ENCODE measurements at places on chromosomes 5 and 9. TPM values are rescaled to one million over a fixed set of nuclear protein-coding genes. Genes with fewer than 3 reads are reported as not detected.

DNA sequence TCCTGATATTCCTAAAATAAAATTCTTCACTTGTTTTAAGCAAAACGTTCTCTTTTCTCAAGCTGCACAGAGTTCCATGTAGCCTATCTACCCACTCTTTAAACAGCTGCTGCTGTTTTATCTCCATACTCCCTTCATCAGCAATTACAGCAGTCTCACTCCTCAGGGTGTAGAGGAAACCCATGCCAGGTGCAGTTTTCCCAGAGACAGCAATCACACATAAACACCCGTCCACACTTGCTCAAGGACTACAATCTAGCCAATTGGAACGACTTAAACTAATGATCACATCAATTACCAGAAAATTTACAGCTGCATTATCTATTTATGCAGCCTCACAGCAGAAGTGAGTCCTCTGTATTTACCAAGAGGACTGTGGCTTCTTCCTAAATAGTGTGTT lies 141.7 kb downstream of the HTR1A start:
- H3K27ac ChIP-seq, result no peak overlapping the region
- no peaks in the 10 kb centered on the region for H3K36me3 ChIP-seq
- DNase-seq, result no peak
- H3K4me1 ChIP-seq, result no peaks in the 10 kb centered on the region
- no peak overlapping the region for H3K4me3 ChIP-seq
- no peaks in the 10 kb centered on the region for H3K27me3 ChIP-seq

GRCh38 chr5:16315501-16315900 lies 135.9 kb upstream of the MARCHF11 start:
- no peaks in the 10 kb centered on the region for H3K4me1 ChIP-seq
- no peak overlapping the region for H3K4me3 ChIP-seq
- no peak overlapping the region for H3K27ac ChIP-seq
- DNase-seq, result no peak

GRCh38 chr5:173909199-173909598 lies 21.1 kb downstream of the CPEB4 start:
- no peak overlapping the region for H3K4me3 ChIP-seq
- no peak for DNase-seq
- H3K27me3 ChIP-seq, result no peaks in the 10 kb centered on the region
- H3K4me1 ChIP-seq, result peaks cover 35% of the 10 kb centered on the region

DNA sequence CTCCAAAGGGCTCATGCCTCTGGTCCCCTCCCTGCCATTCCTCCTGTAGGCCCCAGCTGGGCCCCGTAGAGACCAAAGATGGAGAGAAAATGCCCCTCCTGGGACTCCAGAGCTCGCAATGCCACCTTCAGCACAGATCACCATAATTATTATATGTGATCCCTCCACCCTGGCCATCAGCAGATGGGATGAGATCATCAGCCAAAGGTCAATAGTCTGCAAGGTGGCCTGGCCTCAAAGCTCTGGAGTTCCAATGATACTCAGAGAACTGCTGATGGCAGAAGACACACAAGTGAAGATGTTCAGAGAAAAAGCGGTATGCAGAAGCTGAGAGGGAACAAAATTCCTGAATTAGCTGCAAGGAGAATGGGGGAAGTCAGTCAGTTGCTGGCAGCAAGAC lies 5.0 kb downstream of the RPP25L start:
- peaks cover 3% of the 10 kb centered on the region for H3K27me3 ChIP-seq
- H3K4me1 ChIP-seq, result peaks cover 11% of the 10 kb centered on the region
- no peak for DNase-seq
- no peak overlapping the region for H3K4me3 ChIP-seq
- peaks cover 3% of the 10 kb centered on the region for H3K36me3 ChIP-seq

- H3K4me3 ChIP-seq, result peak overlapping the region; percentile 81
- peak overlapping the region; percentile 98 for H3K27ac ChIP-seq
- DNase-seq, result no peak
- no peaks in the 10 kb centered on the region for H3K36me3 ChIP-seq
- no peaks in the 10 kb centered on the region for H3K27me3 ChIP-seq
These were observed 64.3 kb downstream of the RXRA start for GRCh38 chr9:134390537-134390936.

OCLN gene
- total RNA-seq, result 1.9 TPM

- no peak overlapping the region for H3K4me3 ChIP-seq
- H3K36me3 ChIP-seq, result no peaks in the 10 kb centered on the region
- no peak for DNase-seq
- H3K27me3 ChIP-seq, result peaks cover 13% of the 10 kb centered on the region
These were observed 138.8 kb downstream of the LRRC70 start for GRCh38 chr5:62717301-62717933.

GRCh38 chr5:65157906-65158603 lies 323.7 kb downstream of the ADAMTS6 start:
- H3K27ac ChIP-seq, result no peak overlapping the region
- no peaks in the 10 kb centered on the region for H3K27me3 ChIP-seq
- no peak overlapping the region for H3K4me3 ChIP-seq
- DNase-seq, result no peak
- no peaks in the 10 kb centered on the region for H3K4me1 ChIP-seq
- H3K36me3 ChIP-seq, result no peaks in the 10 kb centered on the region

DNA sequence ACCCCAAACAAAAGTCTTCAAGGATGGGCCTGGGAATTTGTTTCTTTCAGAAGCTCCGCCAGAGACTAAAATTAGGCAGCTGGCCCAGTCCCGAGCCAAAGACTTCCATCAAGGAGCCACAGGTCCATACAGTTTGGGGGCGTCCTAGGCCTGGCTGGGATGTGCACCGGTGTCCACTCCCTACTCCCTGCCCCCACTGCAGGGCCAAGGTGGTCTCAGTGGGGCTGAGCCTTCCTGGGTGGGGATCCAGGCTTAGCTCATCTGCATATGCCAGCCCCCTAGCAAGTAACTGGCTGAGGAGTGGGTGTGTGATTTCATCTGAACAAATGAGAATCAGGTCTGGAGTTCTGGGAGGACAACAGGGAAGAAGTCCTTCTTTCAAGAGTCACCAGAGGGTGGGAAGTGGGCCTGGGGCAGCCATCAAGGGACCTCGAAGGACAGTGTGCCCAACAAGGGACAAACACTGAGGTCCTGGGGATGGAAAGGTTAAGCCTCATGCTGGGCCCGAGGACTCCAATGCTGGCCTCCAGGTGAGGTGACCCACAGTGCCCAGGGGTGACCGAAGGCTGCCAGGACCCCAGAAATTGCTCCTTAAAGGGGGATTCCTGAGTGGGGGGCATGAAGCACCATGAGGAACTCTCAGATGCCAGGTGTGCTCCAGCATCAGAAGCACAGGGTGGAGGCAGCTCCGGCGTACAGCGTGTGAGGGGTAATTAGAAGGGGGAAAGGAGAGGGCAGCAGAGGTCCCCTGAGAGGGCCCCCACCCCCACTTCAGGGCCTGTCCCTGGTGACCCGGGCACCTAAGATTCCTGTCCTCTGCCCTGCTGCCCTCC lies 91.3 kb downstream of the ZNF354C start:
- H3K4me3 ChIP-seq, result no peak overlapping the region
- no peaks in the 10 kb centered on the region for H3K4me1 ChIP-seq
- H3K36me3 ChIP-seq, result no peaks in the 10 kb centered on the region
- no peak for DNase-seq
- no peak overlapping the region for H3K27ac ChIP-seq

EQTN gene
- total RNA-seq, result not detected

DNA sequence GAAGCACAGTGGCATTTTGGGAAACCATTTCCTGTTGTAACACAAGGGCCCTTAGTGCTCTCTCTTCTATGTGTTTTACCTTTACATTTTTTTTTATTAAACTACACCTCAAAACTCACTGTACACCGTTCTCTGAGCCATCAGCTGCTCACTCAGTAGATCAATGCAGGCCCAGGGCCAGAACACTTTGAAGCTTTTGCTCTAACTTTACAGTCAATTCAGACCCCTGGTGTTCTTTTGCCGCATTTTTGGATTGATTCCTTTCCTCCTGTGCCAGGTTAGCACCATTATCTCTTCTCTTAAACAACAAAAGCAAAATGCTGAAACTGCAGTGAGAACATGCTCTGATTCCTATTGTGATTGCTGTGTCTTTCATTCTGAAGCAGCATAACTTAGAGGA lies 269.8 kb upstream of the RGMB start:
- no peaks in the 10 kb centered on the region for H3K36me3 ChIP-seq
- no peak overlapping the region for H3K4me3 ChIP-seq
- no peaks in the 10 kb centered on the region for H3K27me3 ChIP-seq
- no peak overlapping the region for H3K27ac ChIP-seq
- DNase-seq, result no peak
- no peaks in the 10 kb centered on the region for H3K4me1 ChIP-seq

- H3K27me3 ChIP-seq, result no peaks in the 10 kb centered on the region
- H3K27ac ChIP-seq, result no peak overlapping the region
- no peak overlapping the region for H3K4me3 ChIP-seq
- DNase-seq, result no peak
These were observed 325.2 kb downstream of the CETN3 start for GRCh38 chr5:90084342-90084741.

DNA sequence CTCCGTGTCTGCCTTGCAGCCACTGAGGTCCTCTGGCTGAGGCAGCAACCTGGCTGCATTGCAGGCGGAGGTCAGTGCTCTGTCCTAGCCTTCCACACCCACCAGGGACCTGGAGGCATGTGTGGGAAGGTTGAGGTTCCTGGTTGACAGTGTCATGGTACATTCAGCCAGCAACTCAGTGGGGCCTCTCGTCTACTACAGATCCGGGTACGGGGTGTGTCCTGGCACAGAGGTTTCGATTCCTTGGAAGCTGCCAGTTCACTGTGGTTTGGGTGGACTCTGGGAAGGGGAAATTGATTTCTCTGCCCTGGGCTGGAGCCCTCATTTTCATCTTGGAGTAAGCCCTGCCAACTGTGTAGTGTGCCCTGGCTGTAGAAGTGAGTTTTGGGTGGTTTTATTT lies 45.1 kb downstream of the PDE8B start:
- peaks cover 17% of the 10 kb centered on the region for H3K27me3 ChIP-seq
- no peak overlapping the region for H3K4me3 ChIP-seq
- no peaks in the 10 kb centered on the region for H3K4me1 ChIP-seq
- H3K36me3 ChIP-seq, result no peaks in the 10 kb centered on the region

CENPK gene
- total RNA-seq, result 15.1 TPM

INSL6 gene
- not detected for total RNA-seq

NMUR2 gene
- not detected for total RNA-seq

DNAI1 gene
- not detected for total RNA-seq

DNA sequence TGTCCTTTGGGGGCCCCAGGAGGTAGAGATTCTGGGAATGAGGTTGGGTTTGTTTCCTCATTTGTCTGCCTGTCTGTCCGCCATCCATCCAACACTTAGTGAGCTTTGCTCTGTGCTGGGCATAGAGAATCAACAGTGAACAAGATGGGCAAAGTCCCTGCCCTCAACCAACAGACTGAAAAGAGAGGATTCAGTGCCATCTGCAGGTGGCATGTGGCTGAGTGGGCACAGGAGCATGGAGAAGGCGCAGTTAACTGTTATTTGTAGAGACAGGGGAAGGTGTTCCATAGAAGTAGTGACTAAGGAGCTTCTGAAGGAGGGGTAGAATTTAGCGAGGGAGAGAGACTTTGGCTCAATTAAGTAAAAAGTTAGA lies 23.1 kb downstream of the POLR1E start:
- H3K27ac ChIP-seq, result peak overlapping the region; percentile 3
- peaks cover 8% of the 10 kb centered on the region for H3K4me1 ChIP-seq
- H3K4me3 ChIP-seq, result no peak overlapping the region
- H3K27me3 ChIP-seq, result no peaks in the 10 kb centered on the region
- no peak for DNase-seq

- H3K36me3 ChIP-seq, result no peaks in the 10 kb centered on the region
- peaks cover 15% of the 10 kb centered on the region for H3K27me3 ChIP-seq
- DNase-seq, result peak; percentile 26
- H3K4me1 ChIP-seq, result peaks cover 32% of the 10 kb centered on the region
These were observed 121.6 kb downstream of the TLR4 start for GRCh38 chr9:117825609-117826347.

- no peak overlapping the region for H3K27ac ChIP-seq
- no peak for DNase-seq
- peaks cover 5% of the 10 kb centered on the region for H3K27me3 ChIP-seq
- no peaks in the 10 kb centered on the region for H3K4me1 ChIP-seq
These were observed 121.8 kb downstream of the FAM170A start for GRCh38 chr5:119750887-119751733.

STKLD1 gene
- total RNA-seq, result 0.37 TPM

- DNase-seq, result no peak
- H3K4me1 ChIP-seq, result no peaks in the 10 kb centered on the region
- no peaks in the 10 kb centered on the region for H3K27me3 ChIP-seq
- no peak overlapping the region for H3K4me3 ChIP-seq
- H3K27ac ChIP-seq, result no peak overlapping the region
- H3K36me3 ChIP-seq, result peaks cover 2% of the 10 kb centered on the region
These were observed 628 bp downstream of the SYNPO start for GRCh38 chr5:150641006-150641570.

GRCh38 chr5:32144378-32145207 lies 29.5 kb downstream of the GOLPH3 start:
- H3K4me1 ChIP-seq, result peaks cover 40% of the 10 kb centered on the region
- H3K27me3 ChIP-seq, result no peaks in the 10 kb centered on the region
- no peak overlapping the region for H3K27ac ChIP-seq
- no peak overlapping the region for H3K4me3 ChIP-seq

ALDH1B1 gene
- total RNA-seq, result 9.8 TPM

DNA sequence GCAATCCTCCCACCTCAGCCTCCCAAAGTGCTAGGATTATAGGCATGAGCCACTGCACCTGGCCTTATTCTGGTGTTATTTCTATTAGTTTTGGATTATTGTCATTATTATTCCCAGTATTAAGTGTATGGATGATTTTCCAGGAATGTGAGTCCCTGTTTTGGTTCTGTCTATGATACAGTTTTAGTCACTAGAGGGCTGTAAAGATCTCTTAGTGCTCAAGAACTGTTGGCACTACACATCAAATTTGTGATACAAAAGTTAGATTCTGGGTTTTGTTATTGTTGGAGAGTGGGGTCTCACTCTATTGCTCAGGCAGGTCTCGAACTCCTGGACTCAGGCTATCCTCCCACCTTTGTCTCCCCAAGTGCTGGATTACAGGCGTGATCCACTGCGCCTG lies 12.1 kb downstream of the CCL28 start:
- H3K27ac ChIP-seq, result no peak overlapping the region
- peaks cover 5% of the 10 kb centered on the region for H3K36me3 ChIP-seq
- peaks cover 4% of the 10 kb centered on the region for H3K27me3 ChIP-seq
- no peak overlapping the region for H3K4me3 ChIP-seq

DNA sequence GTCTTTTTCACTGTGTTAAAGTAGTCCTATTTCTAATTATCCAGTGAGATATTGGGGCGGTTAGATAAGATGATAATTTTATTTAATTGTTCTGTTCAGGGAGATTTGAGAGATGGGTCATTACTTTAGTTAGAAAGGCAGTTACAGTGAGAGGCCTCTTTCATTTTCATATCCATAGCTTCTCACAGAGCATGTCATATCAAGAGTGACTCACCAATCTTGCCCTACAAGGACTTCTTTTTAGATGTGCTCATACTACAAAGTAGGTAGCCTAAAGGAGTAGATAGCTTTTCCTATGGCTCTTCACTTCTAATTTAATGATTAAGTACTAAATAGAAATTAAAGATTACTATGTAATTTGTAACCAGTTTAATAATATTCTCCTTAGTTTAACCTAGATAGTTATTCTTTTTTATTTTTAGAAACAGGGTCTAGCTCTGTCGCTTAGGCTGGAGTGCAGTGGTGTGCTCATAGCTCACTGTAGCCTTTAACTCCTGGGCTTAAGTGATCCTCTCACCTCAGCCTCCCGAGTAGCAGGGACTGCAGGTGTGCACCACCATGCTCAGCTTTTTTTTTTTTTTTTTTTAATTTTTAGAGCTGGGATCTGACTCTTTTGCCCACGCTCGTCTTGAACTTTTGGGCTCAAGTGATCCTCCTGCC lies 71.0 kb downstream of the FER start:
- H3K27ac ChIP-seq, result no peak overlapping the region
- no peak overlapping the region for H3K4me3 ChIP-seq
- no peak for DNase-seq
- H3K27me3 ChIP-seq, result no peaks in the 10 kb centered on the region

TAF11L10 gene
- total RNA-seq, result not detected

- H3K27me3 ChIP-seq, result no peaks in the 10 kb centered on the region
- H3K4me3 ChIP-seq, result no peak overlapping the region
- no peak overlapping the region for H3K27ac ChIP-seq
- DNase-seq, result no peak
These were observed 12.7 kb downstream of the POLR1E start for GRCh38 chr9:37498457-37498856.
